C1 segment of cervical spinal cord (tissue), 14 donors: ENCODE measurements at places on chromosomes 1 and 21.

GRCh38 chr1:246893191-246893939 is 38.4 kb downstream of the AHCTF1 start:
- DNase-seq, result no peak

- no peak for DNase-seq
Measured at GRCh38 chr1:25477448-25478034, 46.8 kb downstream of the MACO1 start.

- no peak for DNase-seq
Measured at GRCh38 chr1:95728841-95729240, 494.8 kb downstream of the RWDD3 start.

- DNase-seq, result no peak
Measured at GRCh38 chr1:203124546-203125317, 2.8 kb upstream of the ADORA1 start.

DNA sequence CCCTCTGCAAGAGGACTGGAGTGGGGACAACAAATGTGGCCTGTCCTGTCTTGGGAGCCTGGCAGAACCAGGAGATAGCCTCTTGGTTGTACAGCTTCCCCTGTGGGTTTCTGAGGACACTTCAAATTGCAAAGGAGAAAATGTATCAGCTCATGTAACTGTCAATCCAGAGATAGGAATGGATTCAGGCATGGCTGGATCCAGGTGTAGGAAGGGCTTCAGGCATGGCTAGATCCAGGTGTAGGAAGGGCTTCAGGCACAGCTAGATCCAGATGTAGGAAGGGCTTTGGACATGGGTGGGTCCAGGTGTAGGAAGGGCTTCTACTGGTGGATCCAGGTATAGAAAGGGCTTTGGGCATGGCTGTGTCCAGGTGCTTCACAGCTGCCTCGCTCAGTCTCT is 30.9 kb downstream of the TP73 start:
- no peak for DNase-seq

DNA sequence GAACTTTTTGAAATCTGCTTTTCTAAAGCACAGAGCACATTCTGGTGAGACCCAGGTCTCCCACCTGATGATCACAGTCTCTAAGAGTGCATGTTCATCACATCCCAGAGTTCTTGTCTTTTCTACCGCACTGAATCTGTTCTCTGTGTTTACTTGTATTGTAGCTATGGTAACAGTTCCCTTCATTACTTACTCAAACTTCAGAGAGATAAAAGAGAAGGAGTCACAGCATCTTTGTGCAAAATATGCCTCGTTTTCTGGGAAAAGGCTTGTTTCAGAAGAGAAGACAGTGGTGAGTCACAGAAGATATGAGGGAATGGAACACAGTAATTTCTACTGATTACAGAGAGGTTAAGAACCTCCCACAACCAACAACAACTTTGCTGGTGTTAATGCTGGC is 580.6 kb downstream of the PLA2G4A start:
- no peak for DNase-seq

DNA sequence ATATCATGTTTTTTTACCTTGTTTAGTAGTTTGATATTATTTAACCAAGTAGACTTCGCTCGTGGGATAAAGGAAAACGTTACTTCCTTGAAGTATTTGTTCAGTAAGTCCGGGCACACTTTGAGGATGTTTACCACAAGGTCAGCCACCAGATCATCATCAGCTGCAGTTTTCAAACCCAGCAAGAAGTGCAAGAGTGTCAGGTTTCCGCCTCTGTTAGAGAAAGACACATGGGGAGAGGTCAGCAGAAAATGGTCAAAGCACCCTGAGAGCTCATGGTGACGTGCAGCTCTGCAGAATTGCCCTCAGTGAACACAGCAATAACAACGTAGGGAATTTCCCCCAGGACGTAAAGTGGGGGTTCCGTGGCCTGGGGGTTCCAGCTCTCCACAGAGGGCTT is 24.4 kb downstream of the URB1 start:
- no peak for DNase-seq

DNA sequence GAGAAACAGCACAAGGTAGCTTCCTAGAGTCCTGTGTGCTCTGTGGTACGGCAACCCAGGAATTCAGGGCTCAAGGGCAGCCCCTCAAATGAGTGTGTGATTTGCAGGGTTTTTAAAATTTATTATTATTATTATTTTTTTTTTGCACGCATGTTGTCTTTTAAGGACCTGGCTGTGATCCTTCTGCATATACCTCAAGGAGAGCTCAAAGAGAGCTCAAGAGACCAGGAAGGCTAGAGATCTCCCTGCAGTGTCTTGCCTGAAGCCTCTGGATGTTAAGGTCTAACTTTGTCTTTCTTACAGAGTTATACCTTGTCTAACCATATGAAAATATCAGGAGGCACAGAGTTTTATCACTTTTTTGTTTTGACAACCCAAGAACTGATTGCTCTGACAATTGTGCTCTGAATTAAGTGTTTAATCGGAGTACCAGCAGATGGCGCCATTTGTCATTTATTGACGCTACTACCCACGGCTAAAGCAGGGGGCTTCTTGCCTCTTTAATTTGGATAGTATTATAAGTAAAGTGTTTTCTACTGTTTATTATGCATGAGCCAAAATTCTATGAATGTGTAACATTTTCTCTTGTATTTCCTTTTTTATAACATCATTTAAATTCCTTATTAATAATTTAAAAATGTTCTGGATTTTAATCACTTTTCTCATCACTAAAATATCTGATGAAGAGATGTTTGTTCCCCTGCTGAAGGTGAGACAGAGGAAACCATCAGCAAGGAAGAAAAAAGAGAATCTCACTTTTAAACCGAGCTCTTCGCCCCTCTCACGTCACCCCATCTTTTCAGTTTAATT is 35.8 kb upstream of the LMO4 start:
- no peak for DNase-seq

DNA sequence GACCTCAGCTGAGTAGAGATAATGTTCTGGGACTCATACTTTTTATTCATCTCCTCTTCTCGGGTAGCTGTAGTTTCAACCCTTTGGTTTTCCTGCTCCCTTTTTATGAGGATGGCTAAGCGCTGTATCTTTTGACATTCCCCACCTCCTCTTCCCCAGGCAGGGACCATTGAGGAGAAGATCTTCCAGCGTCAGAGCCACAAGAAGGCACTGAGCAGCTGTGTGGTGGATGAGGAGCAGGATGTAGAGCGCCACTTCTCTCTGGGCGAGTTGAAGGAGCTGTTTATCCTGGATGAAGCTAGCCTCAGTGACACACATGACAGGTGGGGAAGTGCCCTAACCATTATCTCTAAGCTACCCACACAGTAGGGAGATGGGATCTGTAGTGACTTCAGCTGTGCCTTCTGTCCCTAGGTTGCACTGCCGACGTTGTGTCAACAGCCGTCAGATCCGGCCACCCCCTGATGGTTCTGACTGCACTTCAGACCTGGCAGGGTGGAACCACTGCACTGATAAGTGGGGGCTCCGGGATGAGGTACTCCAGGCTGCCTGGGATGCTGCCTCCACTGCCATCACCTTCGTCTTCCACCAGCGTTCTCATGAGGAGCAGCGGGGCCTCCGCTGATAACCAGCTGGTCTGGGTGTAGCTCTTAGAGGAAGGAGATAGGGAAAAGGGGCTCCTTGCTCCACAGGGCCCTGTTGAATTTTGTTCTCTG is 25.6 kb downstream of the LRRC41 start:
- no peak for DNase-seq

GRCh38 chr1:93207211-93207610 is 26.7 kb downstream of the CCDC18 start:
- DNase-seq, result no peak

GRCh38 chr1:213956295-213956770 is 31.4 kb upstream of the PROX1 start:
- DNase-seq, result no peak

- no peak for DNase-seq
Measured at GRCh38 chr1:85289207-85289847, 12.9 kb upstream of the BCL10 start.

- no peak for DNase-seq
Measured at GRCh38 chr1:91124989-91125417, 103.2 kb upstream of the ZNF644 start.

GRCh38 chr21:41903559-41904351 is 24.6 kb upstream of the PRDM15 start:
- DNase-seq, result no peak
